ENCODE measurements at places on chromosomes 5 and 9. TPM values are rescaled to one million over a fixed set of nuclear protein-coding genes. Genes with fewer than 3 reads are reported as not detected.

The OR1J2 gene
- total RNA-seq, result not detected

The SHB gene
- 27.4 TPM for total RNA-seq

The ARHGEF28 gene
- 3.9 TPM for total RNA-seq

The GDA gene
- total RNA-seq, result 3.7 TPM

The CEP72 gene
- total RNA-seq, result 11.0 TPM

The SDHA gene
- 78.3 TPM for total RNA-seq

The SPINK5 gene
- total RNA-seq, result not detected

The MTMR12 gene
- total RNA-seq, result 18.0 TPM

The LHX3 gene
- not detected for total RNA-seq

The NEUROG1 gene
- not detected for total RNA-seq

The NMUR2 gene
- total RNA-seq, result 0.30 TPM

The DOK3 gene
- total RNA-seq, result 3.7 TPM

The LCN9 gene
- not detected for total RNA-seq

The NTMT1 gene
- total RNA-seq, result 21.6 TPM

The CNTNAP3B gene
- 11.8 TPM for total RNA-seq

The PRDM12 gene
- not detected for total RNA-seq

The FCN2 gene
- total RNA-seq, result not detected

The CANX gene
- 570 TPM for total RNA-seq

The ADAMTS2 gene
- 0.27 TPM for total RNA-seq

The NIPAL4 gene
- total RNA-seq, result 0.51 TPM

The ENTPD2 gene
- not detected for total RNA-seq

The SLC9A3 gene
- total RNA-seq, result 1.3 TPM

The HAVCR1 gene
- not detected for total RNA-seq

The PCDHGA2 gene
- 0.15 TPM for total RNA-seq

The OR1J1 gene
- not detected for total RNA-seq

The GOLPH3 gene
- 54.7 TPM for total RNA-seq

The WDR31 gene
- 2.3 TPM for total RNA-seq

Data from Daoy (cell line).